Stimulated activated CD4-positive, alpha-beta T cell treated with anti-CD3 and anti-CD28 coated beads, Interleukin-15, amount 100 ng/mL, for 1 hour (primary cell): ENCODE measurements at places on chromosomes 2 and 18.

- no peak for DNase-seq
These were observed 56.6 kb downstream of the BMPR2 start for GRCh38 chr2:202432776-202433175.

- no peak for DNase-seq
These were observed 12.2 kb upstream of the CYRIA start for GRCh38 chr2:16677875-16678274.

- DNase-seq = no peak
These were observed 501.9 kb upstream of the CHAC2 start for GRCh38 chr2:53265544-53266299.

- no peak for DNase-seq
These were observed 13.2 kb downstream of the ZNF804A start for GRCh38 chr2:184611361-184612085.

- DNase-seq = no peak
These were observed 84.6 kb downstream of the PLCL1 start for GRCh38 chr2:197889041-197889440.
